ENCODE measurements at places on chromosomes 16 and 17.

DNA sequence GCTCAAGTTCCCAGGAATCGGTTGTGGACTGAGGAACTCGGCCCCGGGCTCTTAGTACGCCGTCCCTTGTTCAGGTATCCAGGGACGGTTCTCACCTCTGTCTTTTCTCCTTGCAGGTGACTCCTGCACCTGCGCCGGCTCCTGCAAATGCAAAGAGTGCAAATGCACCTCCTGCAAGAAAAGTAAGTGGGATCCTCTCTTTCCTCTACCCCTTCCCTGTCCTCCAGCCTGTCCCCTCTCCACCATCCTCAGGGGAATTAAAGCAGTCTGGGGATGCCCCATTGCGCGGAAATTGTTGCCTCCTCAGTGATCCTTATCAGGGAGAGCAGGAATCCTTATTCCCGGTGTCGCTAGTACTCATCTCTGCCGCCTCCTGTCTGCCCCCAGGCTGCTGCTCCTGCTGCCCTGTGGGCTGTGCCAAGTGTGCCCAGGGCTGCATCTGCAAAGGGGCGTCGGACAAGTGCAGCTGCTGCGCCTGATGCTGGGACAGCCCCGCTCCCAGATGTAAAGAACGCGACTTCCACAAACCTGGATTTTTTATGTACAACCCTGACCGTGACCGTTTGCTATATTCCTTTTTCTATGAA, 585 bp downstream of the MT2A start:
- DNase-seq, result no peak

DNA sequence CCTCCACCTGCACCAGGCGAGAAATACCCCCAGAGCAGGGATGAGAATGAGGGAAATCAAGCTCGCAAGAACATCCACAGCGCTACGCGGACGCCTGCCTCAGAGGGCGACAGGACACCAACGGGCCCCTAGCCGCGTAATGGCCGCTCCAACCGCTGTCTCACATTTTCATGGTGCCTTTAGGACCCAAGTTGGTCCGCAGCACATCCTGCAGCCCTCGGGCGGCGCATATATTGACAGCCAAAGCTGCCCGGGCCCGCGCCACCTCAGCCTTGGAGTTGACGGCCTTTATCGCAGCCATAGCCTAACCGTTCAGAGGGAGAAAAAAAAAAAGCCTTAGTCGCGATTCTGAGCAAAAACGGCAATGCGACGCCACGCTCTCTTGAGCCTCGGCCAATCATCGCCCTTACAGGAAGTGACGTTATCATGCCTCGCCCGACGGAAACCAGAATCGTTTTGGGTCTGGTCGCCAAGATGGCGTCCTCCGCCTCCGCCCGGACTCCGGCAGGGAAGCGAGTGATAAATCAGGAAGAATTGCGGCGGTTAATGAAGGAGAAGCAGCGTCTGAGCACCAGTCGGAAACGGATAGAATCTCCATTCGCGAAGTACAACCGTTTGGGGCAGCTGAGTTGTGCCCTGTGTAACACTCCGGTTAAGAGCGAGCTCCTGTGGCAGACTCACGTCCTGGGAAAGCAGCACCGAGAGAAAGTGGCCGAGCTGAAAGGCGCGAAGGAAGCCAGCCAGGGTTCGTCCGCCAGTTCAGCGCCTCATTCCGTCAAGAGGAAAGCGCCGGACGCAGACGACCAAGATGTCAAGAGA, at the start of the genes CCT6B and ZNF830:
CCT6B (minus strand) TSS at position 368 of the 819 bp plus-strand sequence; CDS start at position 301, 67 bp downstream.
ZNF830 (plus strand) TSS at position 448 of the 819 bp plus-strand sequence; CDS start at position 475, 27 bp downstream.
- peak; percentile 55 for DNase-seq

DNA sequence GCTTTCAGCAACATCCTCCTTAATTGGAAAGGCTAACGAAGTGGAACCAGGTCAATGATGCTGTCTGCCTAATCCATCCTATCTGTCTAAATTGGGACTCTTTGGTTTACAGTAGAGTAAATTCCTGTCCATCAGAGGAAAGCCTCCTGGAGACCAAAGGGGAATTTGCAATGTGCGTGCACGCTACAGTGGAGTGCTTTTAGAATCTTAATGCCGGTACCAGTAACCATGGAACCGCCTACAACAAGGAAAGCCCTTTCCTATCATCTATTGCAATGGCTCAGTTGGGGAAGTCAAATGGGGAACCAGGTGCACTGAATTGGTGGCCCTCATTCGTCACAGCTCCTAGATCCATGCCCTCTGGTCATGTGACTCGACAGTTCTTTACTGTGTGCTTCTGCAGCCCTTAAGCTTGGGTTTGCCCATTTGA, 110.1 kb downstream of the XYLT1 start:
- DNase-seq, result no peak

DNA sequence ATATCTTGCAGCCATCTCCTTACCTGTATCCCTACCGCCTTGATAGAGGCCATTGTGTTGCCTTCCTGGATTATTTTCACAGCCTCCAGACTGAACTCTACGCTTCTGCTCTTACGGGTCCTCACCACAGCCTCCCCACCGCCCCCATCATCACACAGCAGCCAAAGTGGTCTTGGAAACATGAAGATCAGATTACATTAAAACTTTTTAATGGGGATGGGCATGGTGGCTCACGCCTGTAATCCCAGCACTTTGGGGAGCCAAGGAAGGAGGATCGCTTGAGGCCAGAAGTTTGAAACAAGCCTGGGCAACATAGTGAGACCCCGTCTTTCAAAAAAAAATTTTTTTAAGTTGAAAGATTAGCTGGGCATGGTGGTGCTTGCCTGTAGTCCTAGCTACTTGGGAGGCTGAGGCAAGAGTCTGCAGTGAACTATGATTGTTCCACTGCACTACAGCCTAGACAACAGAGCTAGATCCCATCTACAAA, 150.5 kb downstream of the NPIPB5 start:
- DNase-seq, result no peak

GRCh38 chr17:62749926-62750325, 58.2 kb downstream of the MARCHF10 start:
- DNase-seq, result no peak

- no peak for DNase-seq
Observed at GRCh38 chr16:58177353-58177710, 20.6 kb downstream of the CSNK2A2 start.

DNA sequence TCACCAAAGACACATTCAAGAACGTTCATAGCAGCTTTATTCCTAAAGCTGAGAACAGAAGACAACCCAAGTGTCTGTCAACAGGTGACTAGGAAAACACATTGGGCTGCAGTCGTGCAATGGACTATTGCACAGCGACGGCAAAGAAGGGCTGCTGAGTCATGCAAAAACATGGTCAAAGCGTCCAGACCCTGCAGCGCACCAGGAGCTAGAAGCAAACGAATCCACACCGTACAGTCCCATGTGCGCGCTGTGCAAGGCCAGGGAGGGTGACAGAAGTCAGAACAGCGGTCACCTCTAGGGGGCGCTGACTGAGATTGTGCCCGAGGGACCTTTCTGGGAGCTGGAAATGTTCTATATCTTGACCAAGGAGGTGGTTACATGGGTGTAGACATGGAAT, 266.4 kb downstream of the MAF start:
- no peak for DNase-seq

DNA sequence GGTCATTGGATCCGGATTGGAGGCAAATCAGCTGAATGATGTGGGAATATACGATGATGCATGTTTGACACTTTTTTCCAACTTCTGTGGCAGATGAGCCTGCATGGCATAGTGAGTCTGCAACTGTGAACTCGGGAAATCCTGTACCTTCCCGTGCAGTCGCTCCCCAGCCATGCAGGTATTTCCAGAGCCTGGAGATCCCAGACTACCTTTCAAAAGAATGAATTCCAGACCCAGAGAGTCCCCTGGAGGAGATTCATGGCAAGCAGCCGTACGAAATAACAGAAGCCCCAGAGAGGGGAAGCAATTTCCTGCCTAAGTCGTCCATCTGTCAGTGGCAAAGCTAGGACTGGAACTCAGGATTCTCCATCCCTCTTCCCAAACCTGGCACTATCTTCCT, 75.7 kb upstream of the FAM20A start:
- DNase-seq, result no peak

- peak; percentile 24 for DNase-seq
Observed at GRCh38 chr17:47789611-47790561, 31.7 kb downstream of the OSBPL7 start.

GRCh38 chr17:45225964-45226530, 4.4 kb downstream of the FMNL1 start:
- peak; percentile 93 for DNase-seq

DNA sequence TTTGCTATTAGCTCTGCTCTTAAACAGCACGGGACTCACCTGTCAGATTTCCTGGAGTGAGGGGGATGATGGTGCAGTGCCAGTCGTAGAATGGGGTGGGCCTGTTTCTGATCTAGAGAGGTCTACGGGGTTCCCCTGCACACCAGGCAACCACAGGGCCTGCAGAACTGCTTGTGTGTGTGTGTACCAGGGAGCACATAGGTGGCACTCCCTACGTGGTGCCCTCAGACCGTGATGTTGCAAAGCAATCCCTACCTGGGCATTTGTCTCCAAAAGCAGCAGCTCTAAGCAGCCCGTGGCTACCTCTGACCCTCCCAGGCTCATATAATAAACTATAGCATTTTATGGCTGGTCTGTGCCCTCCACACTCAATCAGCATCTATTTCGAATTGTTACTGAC, 38.5 kb downstream of the MPRIP start:
- DNase-seq, result no peak

- DNase-seq, result no peak
Observed at GRCh38 chr16:86732621-86733295, 154.4 kb downstream of the FOXL1 start.

DNA sequence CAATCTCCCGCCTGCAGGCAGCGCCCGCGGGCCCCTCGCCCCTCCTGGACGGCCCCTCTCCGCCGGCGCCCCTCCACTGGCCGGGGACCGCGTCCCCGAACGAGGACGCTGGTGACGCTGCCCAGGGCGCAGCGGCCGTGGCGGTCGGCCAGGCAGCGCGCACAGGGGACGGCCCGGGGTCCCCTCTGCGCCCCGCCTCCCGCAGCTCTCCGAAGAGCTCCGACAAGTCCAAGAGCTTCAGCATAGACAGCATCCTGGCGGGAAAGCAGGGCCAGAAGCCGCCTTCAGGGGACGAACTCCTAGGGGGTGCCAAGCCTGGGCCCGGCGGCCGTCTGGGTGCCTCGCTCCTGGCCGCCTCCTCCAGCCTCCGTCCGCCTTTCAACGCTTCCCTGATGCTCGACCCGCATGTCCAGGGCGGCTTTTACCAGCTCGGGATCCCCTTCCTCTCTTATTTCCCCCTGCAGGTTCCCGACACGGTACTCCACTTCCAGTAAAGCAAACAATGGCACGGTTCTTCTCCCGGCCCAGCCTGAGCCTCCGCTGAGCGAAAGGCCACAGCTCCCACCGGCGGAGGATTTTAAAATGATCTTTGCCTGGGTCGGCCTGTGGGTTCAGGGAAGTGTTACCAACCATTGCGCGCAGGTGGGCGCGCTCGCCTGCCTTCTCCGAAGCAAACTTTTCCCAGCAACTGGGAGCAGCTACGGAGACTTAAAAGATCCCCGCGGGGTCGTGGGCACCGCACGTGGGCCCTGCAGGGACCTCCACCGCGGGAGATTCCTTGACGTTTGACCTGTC, 1.1 kb downstream of the FOXL1 start:
- no peak for DNase-seq

- no peak for DNase-seq
Observed at GRCh38 chr16:27531826-27532800, 17.6 kb downstream of the GTF3C1 start.

DNA sequence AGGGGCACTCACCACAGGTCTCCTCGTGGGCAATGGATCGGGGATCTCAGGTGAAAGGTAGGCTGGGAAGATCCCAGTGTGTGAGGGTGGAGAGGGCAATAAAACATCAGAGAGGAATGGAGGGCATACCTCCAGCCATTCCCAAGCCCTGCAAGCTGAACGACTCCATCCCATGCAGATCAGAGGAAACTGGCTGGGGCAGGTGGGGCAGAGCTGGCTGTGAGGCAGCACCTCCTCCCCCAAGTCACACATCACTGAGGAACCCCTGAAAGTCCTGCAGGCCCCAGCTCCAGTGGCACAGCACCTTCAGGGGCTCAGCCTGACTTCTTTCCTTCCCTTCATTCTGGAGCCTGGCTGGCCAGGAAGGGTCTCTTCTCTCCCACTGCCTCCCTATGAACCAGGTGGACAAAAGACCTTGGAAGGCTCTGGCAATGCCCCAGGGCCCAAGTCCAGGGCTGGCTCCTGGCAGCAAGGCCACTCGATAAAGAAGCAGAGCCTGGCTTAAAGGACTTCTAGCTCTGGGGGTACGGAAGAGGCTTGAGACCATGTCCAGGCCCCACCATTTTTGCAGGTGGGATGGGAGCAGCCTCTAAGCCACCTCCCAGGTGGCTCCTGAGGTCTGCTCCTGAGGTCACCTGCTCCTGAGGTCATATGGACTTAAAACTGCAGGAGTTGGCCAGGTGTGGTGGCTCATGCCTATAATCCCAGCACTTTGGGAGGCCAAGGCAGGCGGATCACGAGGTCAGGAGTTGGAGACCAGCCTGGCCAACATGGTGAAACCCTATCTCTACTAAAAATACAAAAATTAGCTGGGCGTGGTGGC, 13.5 kb upstream of the TMEM208 start:
- DNase-seq, result no peak

DNA sequence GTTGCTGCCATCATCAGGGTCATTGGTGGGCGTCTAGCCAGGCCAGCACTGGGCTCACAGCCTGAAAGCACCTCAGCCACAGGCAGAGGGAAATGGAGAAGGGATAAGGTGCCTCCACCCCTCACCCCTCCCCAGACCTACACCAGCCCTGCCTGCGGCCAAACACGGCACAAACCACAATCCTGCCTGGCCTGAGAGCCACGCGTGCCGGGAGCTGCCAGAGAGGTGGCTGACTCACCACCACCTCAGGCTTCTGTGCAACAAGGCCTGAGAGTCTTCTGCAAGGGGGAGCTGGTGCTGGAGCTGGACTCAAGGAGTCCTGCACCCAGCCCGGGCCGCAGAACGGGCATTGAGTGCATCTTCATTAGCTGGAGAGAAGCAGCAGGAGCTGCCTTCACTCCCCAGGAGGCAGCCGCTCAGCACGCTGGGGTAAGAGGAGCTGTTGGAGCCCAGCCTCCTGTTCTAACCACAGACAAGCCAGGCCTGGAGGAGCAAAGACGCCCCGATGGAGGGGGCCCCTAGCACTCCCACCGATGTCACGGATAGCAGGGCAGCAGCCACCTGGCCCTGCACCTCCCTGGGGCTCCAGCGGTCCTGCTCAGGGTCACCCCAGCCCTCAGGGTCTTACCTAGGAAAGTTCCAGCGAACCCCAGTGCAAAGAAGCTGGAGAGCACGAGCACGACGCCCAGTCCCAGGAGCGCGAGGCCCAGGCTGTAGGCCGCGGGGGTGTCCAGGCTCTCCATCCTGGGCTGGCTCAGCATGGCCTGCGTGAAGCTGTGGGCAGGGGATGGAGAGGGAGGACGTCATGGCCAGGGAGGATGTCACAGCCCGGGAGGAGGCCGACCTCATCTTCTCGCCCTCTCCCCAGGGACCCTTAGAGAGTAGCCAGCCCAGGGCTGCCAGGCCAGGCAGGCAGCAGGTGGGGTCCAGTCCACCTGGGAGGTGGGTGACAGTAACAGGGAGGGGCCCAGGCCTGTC, 16.0 kb upstream of the RASD1 start:
- no peak for DNase-seq

DNA sequence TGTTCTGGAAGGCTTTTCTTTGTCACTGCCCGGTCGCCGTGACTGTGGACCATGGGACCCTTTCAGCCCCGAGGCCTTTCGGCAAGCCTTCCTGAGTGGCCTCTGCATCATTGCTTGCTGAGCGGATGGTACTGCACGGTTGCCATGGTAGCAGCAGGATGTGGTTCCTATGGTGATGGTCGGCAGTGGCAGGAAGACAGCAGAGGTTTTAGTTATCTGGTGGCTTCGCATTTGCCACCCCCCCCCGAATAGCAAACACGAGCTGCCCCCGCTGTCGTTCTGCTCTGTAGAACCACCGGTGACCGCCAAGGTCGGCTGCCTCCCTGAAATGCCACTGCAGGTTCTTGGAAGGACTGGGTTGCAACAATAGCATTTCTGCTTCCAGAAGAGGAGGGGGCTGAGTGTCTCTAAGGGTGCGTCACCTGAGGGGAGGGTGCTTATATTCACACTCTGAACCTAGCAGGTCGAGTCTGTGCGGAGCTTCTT, 76.6 kb downstream of the CMIP start:
- peak; percentile 1 for DNase-seq

Measured in stimulated activated CD4-positive, alpha-beta T cell treated with anti-CD3 and anti-CD28 coated beads, Interleukin-1b, Interleukin-23, amount 100 ng/mL, for 1 hour (primary cell).